Omental fat pad (tissue), 4 donors: ENCODE measurements at places on chromosomes 11 and 22.

DNA sequence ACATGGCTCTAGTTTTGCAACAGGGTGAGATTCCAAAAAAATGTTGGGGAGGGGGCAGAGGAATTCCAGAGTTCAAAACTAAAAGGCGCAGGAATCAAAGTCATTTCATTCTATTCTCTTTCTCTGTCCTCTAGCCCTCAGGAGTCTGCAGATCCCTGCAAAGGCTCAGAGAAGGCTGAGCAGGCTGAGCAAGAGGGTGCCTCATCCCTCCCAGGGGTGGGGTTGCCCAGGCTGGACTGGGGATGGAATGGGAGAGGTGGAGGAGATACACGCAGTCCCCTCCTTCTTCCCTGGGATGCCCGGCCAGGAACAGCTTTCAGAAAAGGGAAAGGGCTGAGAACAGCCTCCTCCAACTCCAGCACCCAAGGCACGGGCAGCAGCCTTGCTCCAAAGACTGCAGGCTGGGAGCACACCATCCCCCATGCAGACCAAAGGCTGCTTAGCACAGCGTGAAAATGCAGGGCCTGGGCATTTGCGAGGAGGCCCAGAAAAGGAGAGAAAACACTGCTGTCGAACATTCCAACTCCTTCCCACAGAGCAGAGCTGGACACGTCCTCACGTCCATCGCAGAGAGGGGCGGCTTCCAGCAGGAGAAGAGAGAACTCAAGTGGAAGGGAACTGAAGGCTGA lies 51.8 kb downstream of the MN1 start:
- no peak for DNase-seq

GRCh38 chr11:8242118-8242475 lies 21.6 kb downstream of the LMO1 start:
- DNase-seq = no peak

DNA sequence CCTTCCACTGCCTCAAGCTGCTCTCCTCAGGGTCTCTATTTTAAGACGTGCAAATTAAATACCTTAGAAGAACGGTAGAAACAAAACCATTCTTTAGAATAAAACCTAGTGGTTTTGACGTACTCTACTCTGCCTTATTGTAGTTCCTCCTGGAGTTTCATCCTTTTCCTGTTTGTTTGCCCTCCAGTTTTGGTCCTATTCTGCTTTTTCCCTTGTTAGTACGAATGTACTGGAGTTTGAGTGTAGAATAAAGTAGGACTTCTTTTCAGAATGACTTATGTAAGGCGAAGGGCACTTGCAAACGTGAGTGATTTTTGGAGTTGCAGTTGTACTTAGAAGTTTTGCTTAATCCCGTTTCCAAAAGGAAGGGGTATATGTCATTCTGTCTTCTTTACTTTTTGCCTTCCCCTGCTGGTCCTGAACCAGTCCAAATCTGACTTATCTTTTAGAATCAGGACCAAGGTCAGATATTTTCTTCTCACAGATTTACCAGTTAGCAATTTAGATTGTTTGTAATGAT lies 1.4 kb downstream of the SIK2 start:
- DNase-seq = no peak

- no peak for DNase-seq
Measured at GRCh38 chr22:17103351-17103750, 17.8 kb downstream of the TMEM121B start.

DNA sequence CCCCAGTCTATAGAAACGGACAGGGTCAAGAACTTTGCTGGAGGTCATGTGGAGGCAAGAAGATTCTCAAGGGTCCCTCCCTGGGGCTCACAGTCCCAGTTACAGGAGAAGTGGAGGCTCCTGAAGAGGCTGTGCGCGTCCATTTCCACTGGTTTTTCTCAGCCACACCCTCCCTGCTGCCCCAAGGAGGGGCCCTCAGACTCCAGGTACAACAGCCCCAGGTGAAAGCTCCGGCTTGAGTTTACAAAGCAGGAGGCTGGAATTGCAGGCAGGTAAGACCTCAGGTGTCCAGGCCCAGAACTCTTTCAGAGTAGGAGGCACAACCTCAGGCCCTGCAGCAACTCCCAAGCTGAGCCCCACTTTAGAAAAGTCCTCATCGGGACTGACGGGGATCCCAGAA lies 3.1 kb downstream of the SHANK2 start:
- no peak for DNase-seq

GRCh38 chr22:45240104-45240809 lies 437 bp downstream of the KIAA0930 start:
- DNase-seq = no peak

- DNase-seq = no peak
Measured at GRCh38 chr11:75946531-75947530, 131.8 kb downstream of the UVRAG start.

GRCh38 chr11:47236482-47236881 lies 12.1 kb downstream of the ACP2 start:
- no peak for DNase-seq

DNA sequence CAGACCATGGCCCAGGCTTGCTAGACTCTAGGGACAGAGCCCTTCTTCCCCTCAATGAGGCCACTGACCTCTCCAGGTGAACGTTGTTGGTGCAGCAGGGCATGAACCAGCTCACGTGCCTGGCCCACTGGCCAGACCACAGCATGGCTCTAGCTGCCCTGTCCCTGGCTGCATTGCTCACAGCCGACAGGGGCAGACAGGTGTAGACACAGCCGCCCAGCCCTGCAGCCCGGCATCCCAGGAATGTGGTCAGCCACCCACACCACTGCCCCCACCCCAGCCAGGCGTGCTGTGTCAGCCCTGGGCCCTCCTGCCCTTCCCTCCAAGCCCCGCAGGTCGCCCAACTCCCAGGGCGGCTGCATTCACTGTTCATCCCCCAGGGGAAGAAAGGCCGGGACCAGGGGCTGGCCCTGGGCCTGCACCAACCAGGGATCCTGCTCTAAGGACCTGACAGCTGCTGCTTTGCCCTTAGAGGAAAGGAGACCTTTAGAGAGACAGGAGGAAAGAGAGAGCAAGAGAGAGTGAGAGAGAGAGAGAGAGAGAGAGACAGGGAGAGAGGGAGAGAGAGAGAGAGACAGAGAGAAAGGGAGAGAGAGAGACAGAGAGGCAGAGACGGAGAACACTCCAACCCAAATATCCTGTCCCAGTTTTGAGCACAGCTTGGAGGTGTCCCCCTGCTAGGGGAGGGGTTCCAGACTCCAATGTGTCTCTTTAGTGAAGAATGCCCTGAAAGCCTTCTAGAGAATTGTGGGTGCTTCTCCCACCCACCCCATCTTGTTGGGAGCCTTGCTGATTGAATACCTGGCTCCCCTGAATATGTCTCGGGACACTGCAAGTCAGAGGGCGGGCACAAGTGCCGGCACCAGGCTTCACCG lies 44.2 kb upstream of the LINC01488 start:
- no peak for DNase-seq

DNA sequence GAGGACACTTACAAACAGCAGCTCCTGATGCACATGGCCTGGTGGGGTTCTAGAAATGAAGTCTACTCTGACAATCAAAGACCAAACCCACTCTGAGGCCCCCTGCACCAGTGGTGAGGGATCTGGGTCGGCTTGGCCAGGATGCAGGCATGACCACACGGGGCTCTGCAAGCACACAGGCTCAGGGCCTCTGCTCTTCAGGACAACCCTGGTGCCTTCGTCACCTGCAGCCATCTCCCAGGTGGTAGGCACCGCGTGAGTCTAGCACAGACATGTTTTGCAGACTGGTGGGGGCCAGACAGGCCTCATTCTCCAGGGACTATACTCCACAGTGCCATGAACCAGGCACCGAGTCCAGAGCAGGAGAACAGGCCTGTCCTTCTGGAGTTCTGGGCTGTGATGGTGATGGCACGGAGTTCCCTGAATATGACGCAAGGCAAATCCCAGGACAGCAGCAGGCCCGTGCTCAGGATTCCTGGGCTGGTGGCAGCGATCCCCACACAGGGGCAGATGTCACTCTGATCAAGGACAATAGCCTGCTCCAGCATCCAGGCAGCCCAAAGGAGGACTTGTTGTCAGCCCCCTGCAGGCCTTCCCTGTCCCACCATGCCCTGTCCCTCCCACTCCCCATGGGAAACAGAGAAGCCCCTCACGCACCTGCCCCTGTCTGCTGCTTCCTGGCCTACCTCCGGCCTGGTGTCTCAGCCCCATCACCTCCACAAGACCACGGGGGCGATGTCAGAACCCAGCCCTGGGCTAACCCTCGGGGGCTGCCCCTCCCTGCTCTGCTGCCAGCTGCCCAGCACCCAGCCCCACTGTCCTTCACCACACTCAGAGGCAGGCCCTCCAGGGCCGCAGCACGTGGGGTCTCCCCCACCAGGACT lies 36.1 kb downstream of the GNB1L start:
- no peak for DNase-seq

DNA sequence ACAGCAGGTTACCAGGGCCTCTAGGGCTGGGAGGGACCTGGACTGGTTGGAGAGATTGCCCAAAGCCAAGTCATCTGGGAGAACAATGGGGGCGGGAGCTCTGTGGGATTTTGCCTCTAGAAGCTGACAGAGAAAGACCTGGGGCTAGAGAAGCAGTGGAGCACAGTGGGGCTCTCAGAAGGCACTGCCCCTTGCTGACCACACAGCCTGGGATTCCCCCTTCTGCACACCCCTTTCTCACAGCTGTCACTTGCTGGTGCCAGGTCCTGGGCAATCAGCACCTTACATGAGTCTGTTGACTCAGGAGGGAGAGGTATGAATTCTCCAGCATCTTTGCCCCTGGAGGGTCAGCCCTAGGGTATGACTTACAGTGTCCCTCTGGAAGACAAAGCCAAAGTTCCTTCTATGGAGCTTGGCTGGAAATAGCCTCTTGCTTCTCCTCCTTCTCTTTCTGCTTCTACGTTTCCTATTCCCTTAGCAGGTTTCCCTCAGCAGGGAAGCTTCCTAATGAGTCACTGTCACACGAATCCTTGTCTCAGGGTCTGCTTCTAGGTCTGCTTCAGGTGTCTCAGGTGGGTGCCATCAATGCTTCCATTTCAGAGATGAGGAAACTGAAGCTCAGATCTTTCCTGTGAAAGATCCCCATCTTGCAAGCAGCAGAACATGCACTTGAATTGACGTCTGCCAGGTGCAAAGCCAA lies 27.0 kb downstream of the GDPD5 start:
- DNase-seq = no peak

DNA sequence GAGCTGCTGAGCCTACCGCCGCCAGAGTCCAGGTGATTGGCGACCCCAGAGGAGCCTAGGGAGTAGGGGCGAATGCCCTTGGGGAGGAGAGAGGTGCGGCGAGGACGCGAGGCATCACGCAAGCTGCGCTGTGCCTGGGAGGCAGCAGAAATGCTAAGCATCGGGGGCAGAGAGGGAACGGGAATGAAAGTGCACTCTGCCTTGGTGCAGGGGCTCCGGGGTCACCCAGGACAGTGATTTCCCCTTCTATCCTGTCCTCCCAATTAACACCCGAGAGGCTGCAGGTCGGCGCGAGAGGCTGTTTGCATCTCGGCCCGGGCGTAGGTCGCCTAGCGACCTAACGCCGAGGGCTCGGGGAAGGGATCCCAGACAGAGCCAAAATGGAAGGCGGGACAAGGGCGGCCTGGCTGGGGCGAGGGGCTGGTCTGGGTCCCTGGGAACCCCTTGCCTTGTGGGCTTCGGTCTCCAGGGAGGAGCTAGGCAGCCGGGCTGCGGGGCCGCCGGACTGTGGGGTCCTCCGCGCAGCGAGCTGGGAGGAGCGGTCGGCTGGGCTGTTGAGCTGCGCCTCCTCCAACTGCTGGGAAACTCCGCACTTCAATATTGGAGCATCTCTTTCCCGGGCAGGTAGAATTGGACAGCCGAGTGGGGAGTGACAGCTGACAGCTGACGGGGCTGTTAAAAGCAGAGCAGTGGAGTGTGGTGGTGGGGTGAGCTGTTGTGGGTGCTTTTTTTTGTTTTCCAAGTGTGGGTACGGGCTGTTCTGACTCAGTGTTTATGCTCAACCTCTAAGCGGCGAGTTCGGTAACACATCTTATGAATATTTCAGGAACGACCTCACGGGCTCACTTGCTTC lies 657 bp downstream of the ELMOD1 start:
- DNase-seq = no peak

DNA sequence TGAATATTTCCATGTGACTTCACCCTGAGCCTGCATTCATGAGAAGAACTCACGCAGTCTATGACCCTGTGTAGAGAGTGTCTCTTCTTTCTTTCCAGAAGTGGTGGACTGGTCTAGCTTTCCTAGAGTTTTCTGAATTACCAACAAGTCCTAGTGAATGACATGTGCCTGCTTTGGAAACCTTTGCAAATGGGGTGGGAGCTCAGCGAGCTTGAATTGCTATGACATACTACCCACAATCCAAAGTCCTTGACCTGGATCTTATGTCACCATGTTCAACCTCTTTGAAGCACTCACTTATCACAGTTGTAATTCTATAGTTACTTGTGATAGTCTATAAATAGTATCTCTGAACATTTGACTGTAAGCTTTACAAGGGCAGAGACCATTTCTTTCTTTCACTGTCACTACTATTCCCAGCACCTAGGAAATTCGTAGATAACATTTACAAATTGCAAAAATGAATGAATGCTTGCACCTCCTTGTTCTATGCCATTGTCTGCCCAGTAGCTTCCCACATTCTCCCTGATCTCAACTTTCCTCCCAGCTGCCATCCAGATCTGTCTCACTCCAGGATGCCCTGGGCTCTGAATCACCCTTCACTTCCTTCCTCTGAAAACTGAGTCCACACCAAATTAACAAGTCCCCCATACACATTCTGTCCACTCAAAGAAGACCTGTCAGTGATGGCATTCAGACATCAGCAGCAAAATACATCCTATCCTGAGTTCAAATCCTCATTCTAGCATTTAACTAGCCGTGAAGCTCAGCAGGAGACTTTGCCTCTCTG lies 201.9 kb upstream of the SESN3 start:
- no peak for DNase-seq

- DNase-seq = no peak
Measured at GRCh38 chr11:120352405-120352804, 16.2 kb downstream of the ARHGEF12 start.

- DNase-seq = no peak
Measured at GRCh38 chr11:12216041-12216451, 105.7 kb downstream of the MICAL2 start.

DNA sequence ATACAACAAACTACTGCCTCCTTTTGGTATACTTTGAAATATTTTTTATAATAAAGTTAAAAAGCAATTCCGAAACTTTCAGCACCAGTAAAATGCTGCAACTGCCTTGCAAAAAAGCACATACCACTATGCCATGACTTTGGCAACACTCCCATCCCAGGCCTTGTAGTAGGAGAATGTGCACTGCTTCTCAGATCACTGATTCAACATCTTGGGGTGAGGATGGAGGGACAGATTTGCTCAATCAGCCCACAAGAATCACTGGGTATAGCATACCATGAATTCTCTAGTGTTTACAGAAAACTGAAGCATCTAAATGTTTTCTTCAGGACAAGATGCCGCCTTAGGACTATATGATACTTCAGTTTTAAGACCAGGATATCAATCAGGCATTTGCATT lies 14.9 kb downstream of the EIF4ENIF1 start:
- DNase-seq = no peak

DNA sequence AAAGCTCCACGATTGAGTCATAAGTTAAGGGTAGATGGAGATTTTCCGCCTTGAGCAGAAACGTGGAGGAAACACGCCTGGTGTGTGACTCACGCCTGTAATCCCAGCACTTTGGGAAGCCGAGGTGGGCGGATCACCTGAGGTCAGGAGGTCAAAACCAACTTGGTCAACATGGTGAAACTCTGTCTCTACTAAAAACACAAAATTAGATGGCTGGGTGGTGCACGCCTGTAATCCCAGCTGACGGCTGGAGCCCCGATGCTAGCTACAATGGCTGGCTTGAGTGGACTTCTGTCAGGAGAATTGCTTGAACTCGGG lies 17.3 kb upstream of the DGCR8 start:
- no peak for DNase-seq
